Esophagus squamous epithelium (tissue), 5 donors: ENCODE measurements at places on chromosomes 3 and 15.

GRCh38 chr15:66894986-66895780 is 170.2 kb upstream of the SMAD3 start:
- DNase-seq: no peak

DNA sequence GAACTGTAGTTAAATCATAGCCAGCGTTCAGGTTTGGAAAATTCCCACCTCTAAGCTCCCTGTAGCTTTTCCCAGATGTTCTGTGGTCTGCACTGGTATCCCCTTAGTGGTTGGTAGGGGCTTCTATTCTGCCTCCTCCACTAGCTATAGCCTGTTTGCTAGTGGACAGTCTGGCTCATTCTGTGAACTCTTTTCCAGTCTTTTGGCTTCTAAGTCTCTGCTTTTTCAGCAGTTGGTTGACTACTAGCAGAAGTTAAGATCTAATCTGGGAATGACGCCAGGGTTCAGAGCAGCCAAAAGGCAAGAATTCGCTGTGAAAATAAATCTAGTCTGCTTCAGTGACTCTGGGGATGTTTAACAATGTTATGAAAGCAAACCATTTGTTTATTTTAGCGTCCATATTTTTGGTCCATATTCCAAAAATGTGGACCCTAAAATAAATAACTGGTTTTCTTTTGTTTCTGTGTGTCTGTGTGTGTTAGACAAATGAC is 73.7 kb upstream of the WDR72 start:
- DNase-seq: no peak

DNA sequence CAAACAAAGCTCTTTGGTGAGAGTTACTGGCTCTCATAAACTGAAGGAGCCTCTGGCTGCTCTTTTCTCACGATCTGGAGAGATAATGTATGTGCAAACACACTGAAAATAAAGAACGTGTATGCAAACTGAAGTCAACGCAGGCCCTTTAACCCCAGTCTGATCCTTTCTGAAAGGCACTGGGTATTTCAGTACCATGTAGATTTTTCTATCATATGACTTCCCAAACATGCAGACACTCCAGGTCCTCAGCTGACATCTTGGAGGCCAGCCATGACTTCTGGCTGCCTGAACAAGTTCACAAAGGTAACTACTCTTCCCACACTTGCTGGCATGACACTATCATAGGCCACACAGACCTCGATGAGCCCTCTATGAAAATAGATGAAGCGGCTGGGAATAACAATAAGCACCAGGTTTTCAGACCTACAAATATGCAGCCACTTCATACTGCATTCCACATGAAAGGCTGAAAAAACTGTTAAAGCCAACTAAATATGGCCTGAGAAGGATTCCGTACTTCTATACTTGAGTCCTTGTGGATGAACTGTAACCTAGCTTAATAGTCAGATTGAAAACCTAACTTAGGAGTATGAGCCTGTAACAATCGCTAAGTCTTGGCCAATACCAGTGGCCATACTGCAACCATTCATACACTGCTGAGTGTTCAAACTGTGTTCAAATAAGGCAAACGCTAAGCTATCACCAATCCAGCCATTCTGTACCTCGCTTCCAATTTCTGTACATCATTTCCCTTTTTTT is 121.3 kb downstream of the THRB start:
- DNase-seq: no peak

GRCh38 chr3:98262046-98262445 is 2.0 kb upstream of the OR5H6 start:
- DNase-seq: no peak

GRCh38 chr15:54789376-54789775 is 407.4 kb downstream of the RSL24D1 start:
- DNase-seq: no peak

GRCh38 chr3:56758539-56758981 is 43.2 kb downstream of the ARHGEF3 start:
- DNase-seq: no peak

DNA sequence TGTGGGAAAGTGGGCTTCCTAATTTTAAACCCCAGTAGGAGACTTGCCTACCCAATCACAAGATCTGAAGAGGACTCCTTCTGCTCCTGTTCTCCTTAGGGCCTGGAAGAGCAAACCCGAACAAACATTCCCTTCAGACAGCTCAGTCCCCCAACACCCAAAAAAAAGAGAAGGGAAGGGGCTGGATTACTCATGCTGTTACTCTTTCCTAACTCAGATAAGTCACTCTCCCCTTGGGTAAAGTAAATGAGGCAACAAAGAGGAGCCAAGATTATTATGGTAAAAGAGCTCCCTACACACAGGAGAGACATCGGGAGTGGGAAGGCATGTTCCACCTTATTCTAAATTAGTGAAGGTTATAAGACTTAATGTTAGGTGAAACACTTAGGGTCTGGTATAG is 18.1 kb upstream of the LEKR1 start:
- no peak for DNase-seq

- no peak for DNase-seq
These were observed 40.2 kb downstream of the DOCK3 start for GRCh38 chr3:50714946-50715345.

DNA sequence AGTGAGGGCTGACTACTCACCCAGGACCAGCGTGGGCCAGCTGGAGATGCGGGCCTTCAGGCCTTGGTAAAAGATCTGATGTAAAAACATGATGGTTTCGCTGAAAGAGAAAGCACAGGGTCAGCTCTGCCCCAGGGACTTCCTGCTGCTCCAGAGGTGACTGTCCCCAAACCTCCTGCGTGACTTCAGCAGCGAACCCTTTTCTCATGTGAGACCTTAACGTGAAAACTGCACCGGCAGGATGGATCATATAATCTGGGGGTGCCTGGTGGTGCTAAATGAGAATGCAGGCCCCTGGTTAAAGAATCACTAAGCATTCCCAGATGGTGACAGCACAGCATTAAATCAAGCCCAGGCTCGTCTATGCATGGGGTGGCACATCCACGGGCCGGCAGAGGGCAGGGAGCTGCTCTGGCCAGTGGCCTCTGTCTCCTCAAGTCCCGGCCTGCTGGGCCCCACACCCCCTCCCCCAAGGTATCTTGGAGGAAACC is 55.4 kb downstream of the RASGRF1 start:
- DNase-seq: no peak

DNA sequence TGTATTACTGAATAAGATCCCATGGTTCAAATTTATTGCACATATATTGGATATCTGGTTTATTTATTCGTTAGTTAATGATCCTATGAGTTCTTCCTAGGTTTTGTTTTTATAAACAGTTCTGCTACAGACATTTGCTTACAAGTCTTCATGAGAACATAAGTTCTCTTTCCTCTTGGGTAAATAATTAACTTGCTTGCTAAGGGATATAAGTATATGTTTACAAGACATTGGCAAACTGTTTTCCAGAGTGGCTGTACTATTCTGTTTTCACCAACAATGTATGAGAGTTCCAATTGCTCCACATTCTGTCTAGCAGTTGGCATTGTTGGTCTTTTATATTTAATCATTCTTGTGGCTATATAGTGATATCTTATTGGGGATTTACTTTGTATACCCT is 341.8 kb upstream of the GBE1 start:
- no peak for DNase-seq

DNA sequence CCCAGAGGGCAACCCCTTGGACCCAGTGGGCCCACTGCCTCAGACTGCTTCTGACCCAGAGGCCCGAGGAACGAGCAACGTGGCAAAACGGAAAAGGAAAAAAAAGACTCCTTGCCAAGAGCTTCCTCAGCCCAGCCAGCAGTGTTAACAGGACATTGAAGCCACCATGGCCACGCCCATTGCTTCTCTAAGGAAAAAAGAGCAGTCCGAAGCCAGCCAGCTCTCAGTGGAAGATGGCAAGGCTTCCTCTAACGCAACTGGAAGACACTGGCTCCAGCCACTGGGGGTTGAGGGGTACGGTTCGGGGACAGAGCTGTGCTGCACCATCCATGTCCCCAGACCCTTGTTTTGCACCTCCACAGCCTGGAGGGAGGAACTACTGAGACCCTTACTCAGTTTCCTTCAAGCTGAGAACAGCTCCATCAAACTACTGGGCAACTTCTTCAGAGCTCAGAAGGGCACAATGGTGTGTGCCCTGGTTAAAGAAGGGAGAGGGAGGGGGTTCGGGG is 10.7 kb downstream of the BMF start:
- no peak for DNase-seq

- DNase-seq: no peak
These were observed 5.5 kb downstream of the LMOD3 start for GRCh38 chr3:69116897-69117296.

- no peak for DNase-seq
These were observed 45.4 kb downstream of the HEG1 start for GRCh38 chr3:125010393-125010792.

DNA sequence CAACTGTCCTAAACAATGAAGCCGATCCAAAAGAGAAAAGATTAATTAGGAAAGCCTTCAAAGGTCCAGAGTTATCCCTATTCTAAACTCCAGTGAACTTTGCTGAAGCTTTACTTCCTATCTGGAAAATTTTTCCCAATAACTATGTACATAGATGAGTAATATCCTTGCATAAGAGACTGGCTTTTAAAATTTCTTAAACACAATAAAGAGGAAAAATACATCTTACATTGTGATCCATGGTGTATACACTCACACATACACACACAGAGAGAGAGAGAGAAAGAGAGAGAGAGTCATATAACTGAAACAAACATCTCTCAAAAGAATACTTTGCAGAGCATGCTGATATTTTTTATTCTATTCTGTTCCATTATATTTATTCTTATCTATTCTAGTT is 20.0 kb downstream of the SPTSSB start:
- DNase-seq: no peak

GRCh38 chr3:110612045-110612444 is 459.6 kb upstream of the NECTIN3 start:
- no peak for DNase-seq

- no peak for DNase-seq
These were observed 84.3 kb upstream of the SPATA16 start for GRCh38 chr3:173225351-173225750.

DNA sequence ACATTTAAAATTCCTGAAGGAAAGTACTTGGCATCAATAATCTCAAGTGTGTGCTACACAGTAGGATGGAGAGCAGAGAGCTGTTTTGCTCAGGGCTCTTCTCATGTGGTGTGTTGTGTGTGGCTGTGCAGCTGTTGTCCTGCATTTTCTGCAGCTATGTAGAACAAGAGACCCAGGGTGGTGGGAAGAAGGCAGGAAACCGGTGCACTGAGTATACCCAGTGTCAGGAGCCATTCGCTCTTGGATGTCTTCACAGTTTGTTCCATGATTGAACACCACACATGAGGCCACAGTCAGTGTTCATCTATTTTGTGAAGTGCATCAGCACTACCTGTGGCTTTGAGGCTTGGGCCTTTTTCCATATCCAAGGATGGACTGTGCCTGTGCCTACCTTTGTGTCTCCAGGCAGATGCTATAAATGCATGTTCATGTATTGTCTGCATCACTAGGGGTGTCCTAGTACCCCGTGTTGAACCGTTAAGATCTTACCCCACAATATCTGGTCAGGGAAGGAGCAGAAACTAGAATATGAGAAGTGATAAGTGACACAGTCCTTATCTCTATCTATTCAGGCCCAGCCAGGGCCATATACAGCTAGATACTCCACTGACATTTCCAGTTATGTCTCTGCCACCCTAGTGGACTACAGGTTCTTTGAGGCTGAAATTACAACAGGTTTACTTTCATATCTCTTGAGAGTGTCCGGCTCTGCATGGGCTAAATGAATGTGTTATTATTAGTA is 194.3 kb downstream of the NR2F2 start:
- no peak for DNase-seq

DNA sequence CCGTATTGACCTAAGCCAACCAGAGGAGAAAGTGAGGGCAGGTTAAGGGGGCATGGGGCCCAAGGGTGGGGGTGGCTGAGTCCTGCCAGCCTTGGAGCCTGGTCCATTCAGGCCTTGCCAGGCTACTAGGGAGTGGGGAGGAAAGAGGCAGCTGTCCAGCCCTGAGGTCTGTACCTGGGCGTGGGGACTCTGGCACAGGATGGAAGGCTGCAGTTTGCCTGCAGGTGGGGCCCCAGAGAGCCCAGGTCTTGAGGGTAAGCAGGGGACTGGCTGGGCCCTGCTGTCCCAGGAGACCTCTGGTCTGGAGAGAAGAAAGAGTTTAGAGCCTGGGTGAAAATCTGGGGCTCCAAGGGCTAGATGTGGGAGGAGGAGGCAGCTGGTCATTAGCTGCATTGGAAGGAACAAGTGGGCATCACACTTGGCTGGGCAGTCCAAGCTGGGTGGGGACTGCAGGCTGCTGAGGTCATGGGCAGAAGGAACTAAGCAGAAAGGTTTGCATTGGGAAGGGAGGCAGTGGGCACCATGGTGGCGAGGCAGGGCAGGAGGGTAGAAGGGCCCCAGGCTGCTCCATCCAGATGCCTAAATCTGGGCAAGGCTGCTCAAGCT is 108.4 kb downstream of the OXNAD1 start:
- no peak for DNase-seq

- DNase-seq: no peak
These were observed 46.7 kb downstream of the EMC4 start for GRCh38 chr15:34271493-34271892.

DNA sequence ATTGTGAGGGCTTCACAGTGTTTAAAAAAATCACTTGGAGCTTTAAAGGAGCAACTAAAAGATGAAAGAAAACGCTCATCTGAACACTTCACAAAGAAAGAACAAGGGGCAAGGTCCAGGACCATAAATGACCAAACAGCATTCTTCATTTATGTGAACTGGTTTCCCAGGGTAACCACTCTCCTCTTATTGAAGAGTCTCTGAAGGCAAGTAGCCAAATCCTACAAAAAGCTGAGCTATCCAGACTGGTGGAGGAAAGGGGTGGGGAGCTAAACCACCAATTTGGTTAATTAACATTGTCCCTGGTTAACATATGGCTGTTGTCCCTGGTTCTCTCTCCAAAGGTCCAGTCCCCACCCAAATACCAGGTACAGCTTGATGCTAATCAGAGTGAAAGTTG is 58.1 kb downstream of the OSBPL10 start:
- DNase-seq: no peak

DNA sequence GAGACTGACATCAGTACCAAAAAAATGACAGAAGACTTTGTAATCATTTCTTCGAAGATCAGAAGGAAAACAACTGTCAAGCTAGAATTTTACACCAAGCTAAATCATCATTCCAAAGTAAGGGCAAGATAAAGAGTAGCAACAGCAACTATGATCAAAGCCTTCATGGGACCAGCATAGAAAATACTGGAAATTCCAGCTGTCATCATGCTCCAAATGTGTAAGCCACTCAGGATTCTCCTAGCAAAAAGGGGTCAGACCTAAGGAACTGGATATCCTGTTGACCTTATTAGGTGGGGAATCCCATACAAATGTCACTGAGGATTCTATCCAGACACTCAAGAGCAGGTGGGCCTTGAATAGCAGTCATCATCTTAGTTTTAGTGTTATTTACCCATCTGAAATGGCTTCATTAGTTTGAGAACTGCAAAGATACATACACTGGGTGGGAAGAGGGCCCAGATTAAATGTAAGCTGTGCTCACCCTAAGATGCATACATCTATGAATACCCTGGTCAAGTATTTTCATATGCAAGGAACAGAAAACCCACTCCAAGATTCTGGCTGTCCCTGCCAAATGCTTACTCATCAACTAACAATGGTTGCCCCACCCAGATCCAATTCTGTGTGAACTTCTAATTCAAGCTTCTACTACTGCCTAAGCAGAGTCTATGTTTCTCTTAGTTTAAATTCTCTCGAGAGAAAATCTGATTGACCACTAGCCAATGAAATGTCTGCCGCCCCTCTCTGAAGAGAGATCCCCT is 33.5 kb downstream of the CLDN18 start:
- DNase-seq: no peak
